CD4-positive, CD25-positive, alpha-beta regulatory T cell (primary cell): ENCODE measurements at places on chromosomes 12 and 14. TPM values are rescaled to one million over a fixed set of nuclear protein-coding genes. Genes with fewer than 3 reads are reported as not detected.

The DAO gene
- total RNA-seq, result not detected

The TAS2R30 gene
- 7.2 TPM for total RNA-seq

The SLC22A17 gene
- total RNA-seq, result 3.2 TPM

- no peak for DNase-seq
- no peaks in the 10 kb centered on the region for H3K4me1 ChIP-seq
- no peaks in the 10 kb centered on the region for H3K36me3 ChIP-seq
- no peak overlapping the region for H3K4me3 ChIP-seq
- no peak overlapping the region for H3K27ac ChIP-seq
Measured at GRCh38 chr14:37422748-37423147, 172.3 kb downstream of the FOXA1 start.

- H3K27me3 ChIP-seq, result no peaks in the 10 kb centered on the region
- peaks cover 4% of the 10 kb centered on the region for H3K4me1 ChIP-seq
- no peak overlapping the region for H3K27ac ChIP-seq
- H3K36me3 ChIP-seq, result no peaks in the 10 kb centered on the region
- DNase-seq, result no peak
Measured at GRCh38 chr12:6641131-6641530, 5.4 kb upstream of the LPAR5 start.

GRCh38 chr12:89999699-90000505 lies 291.3 kb upstream of the ATP2B1 start:
- no peak overlapping the region for H3K4me3 ChIP-seq
- H3K27me3 ChIP-seq, result no peaks in the 10 kb centered on the region
- no peaks in the 10 kb centered on the region for H3K36me3 ChIP-seq
- no peak for DNase-seq

DNA sequence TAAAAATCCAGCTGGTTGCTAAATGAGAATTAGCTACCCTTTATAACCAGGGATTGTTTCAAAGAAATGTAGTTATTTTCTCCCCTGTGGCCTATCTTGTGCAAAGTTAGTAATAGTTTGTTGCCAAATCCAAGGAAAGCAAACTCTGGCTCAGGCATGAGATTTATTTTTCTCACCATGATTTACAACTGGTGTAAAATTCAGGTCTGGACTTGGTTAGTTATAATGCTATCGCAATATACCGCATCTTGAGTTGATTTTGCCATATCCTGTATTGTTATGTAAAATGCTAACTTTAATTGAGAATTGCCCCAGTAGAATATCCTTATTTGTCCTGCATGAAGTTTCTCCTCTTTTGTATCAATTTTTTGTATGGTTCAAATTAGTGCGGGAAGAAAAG lies 135.5 kb downstream of the CRADD start:
- no peaks in the 10 kb centered on the region for H3K36me3 ChIP-seq
- H3K4me3 ChIP-seq, result no peak overlapping the region
- no peak for DNase-seq
- H3K27me3 ChIP-seq, result no peaks in the 10 kb centered on the region
- no peaks in the 10 kb centered on the region for H3K4me1 ChIP-seq

- H3K36me3 ChIP-seq, result no peaks in the 10 kb centered on the region
- H3K27me3 ChIP-seq, result no peaks in the 10 kb centered on the region
- H3K27ac ChIP-seq, result no peak overlapping the region
- no peak overlapping the region for H3K4me3 ChIP-seq
- no peaks in the 10 kb centered on the region for H3K4me1 ChIP-seq
- no peak for DNase-seq
Measured at GRCh38 chr12:1837541-1838204, 17.3 kb downstream of the LRTM2 start.

- H3K36me3 ChIP-seq, result no peaks in the 10 kb centered on the region
- no peaks in the 10 kb centered on the region for H3K27me3 ChIP-seq
- H3K27ac ChIP-seq, result no peak overlapping the region
- no peaks in the 10 kb centered on the region for H3K4me1 ChIP-seq
- no peak for DNase-seq
Measured at GRCh38 chr12:79298506-79298905, 392.3 kb downstream of the PAWR start.

- H3K27ac ChIP-seq, result no peak within 1 kb of the TSS
- no peaks in the 10 kb centered on the region for H3K36me3 ChIP-seq
- H3K4me1 ChIP-seq, result no peaks in the 10 kb centered on the region
- no peak for DNase-seq
Measured at GRCh38 chr12:101594700-101595099, at the start of gene MYBPC1. Gene MYBPC1, plus strand, starts transcription at chr12:101594971. Its CDS starts 100 bp downstream, at chr12:101595071.

DNA sequence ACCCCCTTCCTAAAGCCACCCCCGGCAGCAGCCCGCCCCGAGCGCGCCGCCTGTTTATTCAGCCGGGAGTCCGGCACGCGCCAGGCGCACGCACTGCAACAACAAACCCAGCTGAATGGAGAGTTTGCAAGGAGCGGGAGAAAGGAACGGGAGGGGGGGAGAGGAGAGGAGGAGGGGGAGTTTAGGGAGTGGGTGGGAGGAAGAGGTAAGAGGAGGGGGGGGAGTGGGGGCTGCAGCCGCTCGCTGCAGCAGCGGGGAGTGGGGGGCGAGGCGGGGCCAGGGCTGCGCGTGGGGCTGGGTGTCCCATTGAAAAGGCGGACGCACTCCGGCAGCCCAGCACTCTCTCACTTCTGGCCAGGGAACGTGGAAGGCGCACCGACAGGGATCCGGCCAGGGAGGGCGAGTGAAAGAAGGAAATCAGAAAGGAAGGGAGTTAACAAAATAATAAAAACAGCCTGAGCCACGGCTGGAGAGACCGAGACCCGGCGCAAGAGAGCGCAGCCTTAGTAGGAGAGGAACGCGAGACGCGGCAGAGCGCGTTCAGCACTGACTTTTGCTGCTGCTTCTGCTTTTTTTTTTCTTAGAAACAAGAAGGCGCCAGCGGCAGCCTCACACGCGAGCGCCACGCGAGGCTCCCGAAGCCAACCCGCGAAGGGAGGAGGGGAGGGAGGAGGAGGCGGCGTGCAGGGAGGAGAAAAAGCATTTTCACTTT lies at the start of gene ASCL1:
ASCL1 (plus strand) TSS at position 336 of the 712 bp plus-strand sequence. CDS start 571 bp downstream, outside the sequence.
- H3K27me3 ChIP-seq, result peaks cover 34% of the 10 kb centered on the region
- H3K4me3 ChIP-seq, result no peak within 1 kb of the TSS

GRCh38 chr14:106235356-106236159 lies 709.2 kb downstream of the TMEM121 start:
- peaks cover 12% of the 10 kb centered on the region for H3K27me3 ChIP-seq
- no peak for DNase-seq
- H3K4me1 ChIP-seq, result peaks cover 4% of the 10 kb centered on the region
- H3K36me3 ChIP-seq, result no peaks in the 10 kb centered on the region
- no peak overlapping the region for H3K4me3 ChIP-seq
- H3K27ac ChIP-seq, result no peak overlapping the region
